ENCODE measurements at places on chromosomes 2 and 18.

GRCh38 chr2:215825707-215826106 lies 187.6 kb downstream of the MREG start:
- DNase-seq: no peak

DNA sequence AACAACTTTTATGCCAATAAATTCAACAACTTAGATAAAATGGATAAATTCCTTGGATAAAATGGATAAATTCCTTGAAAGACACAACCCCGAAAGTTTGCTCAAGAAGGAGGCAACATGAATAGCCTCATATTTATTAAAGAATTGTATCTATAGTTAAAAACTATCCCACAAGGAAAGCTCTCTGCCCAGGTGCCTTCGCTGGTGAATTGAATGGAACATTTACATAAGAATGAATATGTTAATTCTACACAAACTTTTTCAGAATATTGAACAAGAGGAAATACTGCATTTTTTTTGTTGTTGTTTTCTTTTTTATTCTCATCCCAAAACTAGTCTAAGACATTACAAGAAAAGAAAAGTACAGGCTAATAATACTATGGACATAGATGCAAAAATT lies 805.3 kb upstream of the RAB6C start:
- no peak for DNase-seq

DNA sequence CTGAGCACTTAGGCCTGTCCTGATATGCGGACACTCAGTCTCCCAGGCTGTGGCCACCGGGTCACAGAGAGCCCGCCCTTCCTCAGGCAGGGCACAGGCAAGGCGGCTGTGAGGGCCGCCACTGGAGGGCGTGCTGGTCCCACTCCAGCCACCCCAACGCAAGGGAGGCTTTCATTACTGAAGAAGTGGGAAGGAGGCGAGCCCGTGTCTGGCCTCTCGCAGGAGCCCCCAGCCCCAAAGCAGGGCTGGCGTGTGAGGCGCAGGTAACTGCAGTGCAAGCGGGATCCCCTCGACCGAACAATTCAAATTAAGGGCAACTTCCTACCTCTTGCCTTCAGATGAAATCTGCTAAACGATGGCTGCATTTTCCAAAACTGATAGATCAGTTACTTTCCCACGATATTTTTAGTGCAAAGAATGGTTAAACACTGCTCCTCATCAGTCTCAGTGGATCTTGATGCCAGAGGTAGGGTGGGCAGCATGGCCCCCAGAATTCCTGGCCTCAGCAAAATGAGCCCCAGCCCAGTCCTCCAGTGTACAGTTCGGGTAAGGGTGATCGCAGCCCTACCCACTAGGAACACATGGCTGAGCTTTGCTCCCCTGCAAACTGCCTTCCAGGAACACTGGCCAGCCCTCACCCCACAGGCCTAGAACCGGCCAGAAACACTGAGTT lies 97.2 kb downstream of the SEPTIN10 start:
- no peak for DNase-seq

DNA sequence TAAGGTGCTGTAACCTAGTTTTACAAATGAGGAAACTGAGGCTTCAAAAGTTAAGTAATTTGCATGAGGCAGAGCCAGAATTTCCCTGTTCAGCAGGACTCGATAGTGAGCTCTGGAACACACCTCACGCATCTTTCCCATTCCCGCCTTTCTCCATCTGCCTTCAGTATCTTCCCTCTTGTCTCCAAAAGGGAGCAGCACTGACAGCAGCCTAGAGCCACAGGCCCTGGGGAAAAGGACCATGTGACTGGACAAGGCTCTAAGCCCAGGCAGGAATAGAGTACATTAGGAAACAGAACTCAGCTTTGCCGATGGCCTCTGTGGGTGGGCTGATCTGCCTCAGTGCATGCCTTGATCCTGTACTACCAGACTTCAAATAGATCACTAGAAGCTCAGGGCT lies 21.5 kb downstream of the GPR155 start:
- no peak for DNase-seq

DNA sequence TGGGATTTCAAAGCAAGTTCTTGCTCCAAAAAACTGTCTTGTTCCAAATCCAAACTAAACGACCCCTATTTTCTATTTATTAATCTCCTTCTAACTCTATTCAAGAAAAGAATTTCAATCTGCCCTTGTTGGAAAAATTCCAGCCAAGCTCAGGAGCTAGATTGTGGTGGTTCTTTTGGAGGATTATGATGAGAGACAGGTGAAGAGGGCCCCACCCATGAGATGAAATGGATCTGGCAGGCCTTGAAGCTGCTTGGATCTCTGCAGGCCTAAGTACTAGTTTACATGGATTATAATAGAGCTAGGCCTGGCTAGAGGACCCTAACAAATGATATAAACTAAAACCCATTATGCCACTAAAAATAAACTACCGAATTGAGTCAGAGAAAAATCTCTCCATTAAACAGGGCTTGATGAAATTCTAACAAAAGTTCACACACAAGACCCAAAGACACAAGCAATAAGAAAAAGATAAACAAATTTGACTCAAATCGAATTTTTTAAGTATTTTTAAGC lies 101.6 kb downstream of the GFPT1 start:
- no peak for DNase-seq

GRCh38 chr2:158323381-158323780 lies 133.2 kb downstream of the CCDC148 start:
- DNase-seq: no peak

GRCh38 chr2:150919901-150920300 lies 341.8 kb downstream of the RBM43 start:
- DNase-seq: no peak

- no peak for DNase-seq
These were observed 49.2 kb upstream of the NEMP2 start for GRCh38 chr2:190583507-190584337.

GRCh38 chr2:28577791-28578680 lies 82.2 kb downstream of the PLB1 start:
- DNase-seq: no peak

- no peak for DNase-seq
These were observed 184.7 kb downstream of the NEDD4L start for GRCh38 chr18:58228762-58229161.

GRCh38 chr2:106629981-106630380 lies 142.8 kb downstream of the CD8B2 start:
- DNase-seq: no peak

DNA sequence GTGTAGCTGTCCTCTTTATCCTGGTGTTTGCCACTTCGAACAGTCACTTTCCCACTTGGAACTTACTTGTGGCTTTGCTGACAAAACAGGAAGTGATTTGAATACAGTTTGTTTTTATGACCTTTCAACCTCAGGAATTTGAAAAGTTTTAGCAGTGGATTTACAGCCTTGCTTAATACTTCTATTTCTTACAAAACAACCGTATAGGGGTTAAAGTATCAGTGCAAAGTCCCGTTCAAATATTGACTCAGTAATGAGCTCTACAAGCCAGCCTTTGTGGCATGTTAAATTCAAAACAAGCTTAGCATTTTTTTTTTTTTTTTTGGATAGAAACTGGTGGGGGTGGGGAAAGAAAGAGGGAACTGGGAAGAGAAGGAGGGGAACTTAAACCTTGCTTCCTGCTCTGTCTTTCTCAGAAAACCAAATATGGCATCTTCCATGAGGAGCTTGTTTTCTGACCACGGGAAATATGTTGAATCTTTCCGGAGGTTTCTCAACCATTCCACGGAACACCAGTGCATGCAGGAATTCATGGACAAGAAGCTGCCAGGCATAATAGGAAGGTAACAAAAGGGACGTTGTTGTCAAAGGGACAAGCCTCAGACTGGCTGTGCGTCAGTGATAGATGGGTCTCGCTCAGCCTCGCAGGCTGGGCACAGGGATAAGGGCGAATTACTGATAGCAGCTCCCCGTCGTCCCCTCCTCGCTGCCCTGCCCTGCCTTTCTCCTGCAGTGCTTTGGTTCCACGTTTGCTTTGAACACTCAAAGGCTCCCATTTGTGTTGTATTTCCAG lies at the start of gene HNMT:
TSS of gene HNMT (plus strand) at position 408 of the 793 bp plus-strand sequence. CDS start at position 427, 19 bp downstream.
- no peak for DNase-seq

DNA sequence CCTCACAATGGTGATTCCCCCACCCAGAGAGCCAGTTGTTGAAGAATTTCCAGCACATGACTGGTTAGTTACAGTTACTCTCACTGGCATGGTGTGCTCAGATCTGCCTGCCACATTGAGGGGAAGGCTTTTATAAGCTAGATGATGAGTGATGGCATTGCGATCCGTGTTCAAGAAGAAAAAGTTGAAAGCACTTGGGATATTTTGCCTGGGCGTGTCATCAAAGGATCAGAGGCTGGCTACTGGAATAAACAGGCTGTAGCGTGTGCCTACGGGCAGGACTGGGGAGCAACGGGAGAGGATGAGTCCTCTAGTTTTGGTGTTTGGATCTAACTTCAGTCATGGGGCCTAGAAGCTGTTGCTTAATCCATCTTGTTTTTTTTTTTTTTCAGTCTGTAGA lies 175.0 kb downstream of the SETBP1 start:
- no peak for DNase-seq

DNA sequence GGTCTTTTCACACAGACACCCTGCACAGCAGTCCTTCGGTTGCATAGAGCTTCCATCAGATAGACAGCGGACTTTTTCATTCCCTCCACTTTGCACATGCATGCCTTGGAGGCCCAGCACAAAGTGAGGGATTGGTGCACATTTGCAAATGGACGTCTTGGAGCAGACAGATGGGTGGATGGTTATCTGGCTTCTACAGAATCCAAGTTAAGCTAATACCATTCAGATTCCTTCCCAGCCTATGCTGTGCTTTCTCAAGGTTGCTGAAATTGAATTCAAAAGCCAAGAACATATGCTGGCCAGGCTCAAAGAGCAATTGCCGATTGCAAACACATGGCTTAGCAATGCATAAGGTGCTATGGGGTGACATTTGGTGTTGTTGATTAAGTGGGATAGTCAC lies 186.4 kb downstream of the VAPA start:
- DNase-seq: no peak

Data from stimulated activated CD4-positive, alpha-beta T cell treated with anti-CD3 and anti-CD28 coated beads, TNF-alpha, amount 100 ng/mL, for 48 hours (primary cell).